ENCODE measurements at places on chromosomes 16 and 17.

DNA sequence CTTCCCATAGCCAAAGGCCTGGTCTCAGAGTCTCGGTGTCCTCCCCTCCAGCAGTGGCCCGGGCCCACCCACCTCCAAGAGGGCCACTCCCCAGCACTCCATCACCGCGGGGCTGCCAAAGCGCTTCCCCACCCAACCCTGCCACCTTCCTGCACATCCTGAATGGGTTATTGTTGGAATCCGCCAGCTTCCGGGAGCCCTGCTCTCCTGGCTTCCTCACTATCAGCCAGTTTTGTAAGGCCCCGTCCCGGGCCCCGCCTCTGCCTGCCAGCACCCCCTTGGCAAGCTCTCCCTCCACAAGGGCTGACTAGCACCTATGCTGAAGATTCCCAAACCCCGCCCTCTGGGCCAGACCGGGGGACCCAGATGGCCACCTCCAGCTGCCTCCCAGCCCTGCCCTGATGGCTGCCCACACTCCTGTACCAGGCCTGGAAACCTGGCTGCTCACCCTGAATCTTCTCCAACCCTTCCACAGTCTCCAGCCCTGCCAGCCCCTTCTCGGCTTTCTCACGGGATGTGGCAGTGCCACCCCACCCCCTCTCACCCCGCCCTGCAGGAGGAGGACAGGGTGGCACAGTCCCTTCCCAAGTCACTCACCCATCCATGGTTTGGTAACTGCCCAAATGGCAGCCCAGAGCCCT is 14.4 kb downstream of the MYBBP1A start:
- peaks cover 38% of the 10 kb centered on the region for H3K4me1 ChIP-seq
- no peak overlapping the region for H3K4me3 ChIP-seq
- no peak overlapping the region for H3K27ac ChIP-seq
- H3K27me3 ChIP-seq: no peaks in the 10 kb centered on the region
- H3K36me3 ChIP-seq: peaks cover 4% of the 10 kb centered on the region

DNA sequence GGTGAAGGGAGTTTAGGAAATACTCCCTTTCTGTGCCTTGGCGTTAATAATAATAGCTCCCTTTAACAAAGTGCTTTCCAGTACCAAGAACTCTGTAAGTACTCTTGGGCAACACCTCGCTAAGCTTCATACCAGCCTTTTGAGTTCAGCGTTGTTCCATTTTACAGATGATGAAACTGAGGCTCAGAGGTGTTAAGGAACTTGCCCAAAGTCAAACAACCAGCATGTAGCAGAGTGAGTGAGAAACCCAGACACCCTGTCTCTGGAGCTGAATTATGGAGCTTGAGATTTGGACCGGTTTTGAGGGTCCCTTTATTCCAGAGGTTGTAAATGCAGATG is 607 bp downstream of the KATNIP start:
- H3K4me1 ChIP-seq: peaks cover 47% of the 10 kb centered on the region
- H3K27me3 ChIP-seq: no peaks in the 10 kb centered on the region
- H3K27ac ChIP-seq: peak overlapping the region; percentile 99
- H3K36me3 ChIP-seq: peaks cover 16% of the 10 kb centered on the region

GRCh38 chr16:73058616-73059409 is 10.9 kb upstream of the ZFHX3 start:
- H3K27me3 ChIP-seq: peaks cover 47% of the 10 kb centered on the region
- peak; percentile 75 for DNase-seq
- peak overlapping the region; percentile 93 for H3K27ac ChIP-seq
- peaks cover 49% of the 10 kb centered on the region for H3K4me1 ChIP-seq
- no peaks in the 10 kb centered on the region for H3K36me3 ChIP-seq

GRCh38 chr16:78292844-78293380 is 193.5 kb downstream of the WWOX start:
- peaks cover 5% of the 10 kb centered on the region for H3K27me3 ChIP-seq
- H3K36me3 ChIP-seq: peaks cover 8% of the 10 kb centered on the region
- H3K4me1 ChIP-seq: peaks cover 94% of the 10 kb centered on the region

GRCh38 chr17:1201132-1201702 is 21.4 kb upstream of the ABR start:
- peaks cover 39% of the 10 kb centered on the region for H3K27me3 ChIP-seq
- H3K4me3 ChIP-seq: no peak overlapping the region
- no peak overlapping the region for H3K27ac ChIP-seq
- peaks cover 41% of the 10 kb centered on the region for H3K4me1 ChIP-seq

DNA sequence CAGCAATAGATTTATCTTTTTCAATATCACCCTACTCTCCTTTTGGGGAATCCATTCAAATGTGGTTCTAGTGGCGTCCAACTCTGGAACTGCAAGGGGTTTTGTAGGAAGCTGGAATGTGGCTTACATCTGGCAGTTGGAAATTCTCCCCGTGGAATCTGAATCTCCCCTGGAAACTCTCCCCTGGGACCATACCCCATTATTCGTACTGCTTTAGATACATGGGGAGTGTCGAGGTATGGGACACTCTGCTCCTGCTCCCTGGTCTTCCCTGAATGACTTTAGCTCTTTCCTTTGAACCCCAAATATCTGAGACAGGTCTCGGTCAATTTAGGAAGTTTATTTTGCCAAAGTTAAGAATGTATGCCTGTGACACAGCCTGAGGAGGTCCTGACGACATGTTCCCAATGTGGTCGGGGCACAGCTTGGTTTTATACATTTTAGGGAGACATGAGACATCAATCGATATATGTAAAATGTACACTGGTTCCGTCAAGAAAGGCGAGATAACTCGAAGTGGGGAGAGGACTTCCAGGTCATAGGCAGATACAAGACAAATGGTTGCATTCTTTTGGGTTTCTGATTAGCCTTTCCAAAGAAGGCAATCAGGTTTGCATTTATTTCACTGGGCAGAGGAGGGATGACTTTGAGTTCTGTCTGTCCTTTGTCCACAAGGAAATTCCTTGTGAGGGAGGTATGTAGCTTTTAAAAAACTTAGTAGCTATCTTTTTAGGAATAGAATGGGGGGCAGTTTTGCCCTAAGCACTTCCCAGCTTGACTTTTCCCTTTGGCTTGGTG is 89.1 kb upstream of the CORO6 start:
- DNase-seq: no peak
- H3K27ac ChIP-seq: peak overlapping the region; percentile 23
- no peaks in the 10 kb centered on the region for H3K36me3 ChIP-seq
- no peak overlapping the region for H3K4me3 ChIP-seq
- peaks cover 27% of the 10 kb centered on the region for H3K4me1 ChIP-seq

DNA sequence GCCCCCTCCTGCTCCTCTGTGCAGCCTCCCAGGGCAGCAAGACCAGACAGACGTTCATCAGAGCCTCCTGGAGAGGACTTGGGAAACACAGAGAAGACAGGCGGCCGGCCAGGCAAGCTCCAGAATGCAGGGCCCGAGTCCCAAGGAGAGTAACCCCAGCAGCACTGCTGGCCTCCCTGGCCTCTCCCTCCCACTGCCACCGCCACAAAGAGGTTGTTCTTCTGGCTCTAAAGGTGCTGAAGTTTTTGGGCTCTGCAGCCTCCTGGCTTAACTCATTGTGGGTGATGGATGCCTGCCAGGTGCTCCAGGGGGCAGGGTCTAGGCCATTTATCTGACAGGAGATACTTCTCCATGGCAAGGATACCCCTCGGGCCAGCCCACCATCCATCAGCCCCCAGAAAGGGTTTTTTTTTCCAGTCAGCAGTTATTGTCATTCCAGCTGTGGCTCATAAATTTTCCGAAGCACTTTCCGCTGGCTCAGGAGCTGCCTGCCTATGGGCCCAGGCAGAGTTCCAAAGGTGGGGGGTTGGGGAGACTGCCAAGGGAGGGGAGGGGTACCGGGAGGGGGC is 32.0 kb upstream of the MRPS23 start:
- H3K4me3 ChIP-seq: no peak overlapping the region
- peak; percentile 56 for DNase-seq
- no peaks in the 10 kb centered on the region for H3K27me3 ChIP-seq

DNA sequence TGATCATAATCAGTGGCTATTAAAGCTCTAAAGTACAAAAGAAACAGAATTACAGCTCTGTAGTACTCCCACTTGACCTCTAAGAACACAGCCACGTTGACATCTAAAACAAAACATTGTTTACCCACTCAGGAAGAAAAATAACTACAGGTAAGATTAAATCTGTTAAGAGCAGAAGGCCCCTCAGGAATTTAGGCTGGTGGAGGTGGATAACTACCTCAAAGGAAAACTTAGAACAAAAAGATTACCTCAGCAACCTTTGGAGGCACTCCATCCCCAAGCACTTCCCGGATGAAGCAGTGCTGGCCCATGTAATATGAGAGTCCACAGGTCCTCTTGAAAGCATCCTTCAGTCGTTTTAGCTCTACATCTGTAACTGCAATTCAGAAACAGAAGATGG is 46.7 kb downstream of the USP32 start:
- no peak for DNase-seq
- no peaks in the 10 kb centered on the region for H3K27me3 ChIP-seq
- H3K4me3 ChIP-seq: no peak overlapping the region
- peaks cover 7% of the 10 kb centered on the region for H3K4me1 ChIP-seq
- peaks cover 50% of the 10 kb centered on the region for H3K36me3 ChIP-seq
- H3K27ac ChIP-seq: no peak overlapping the region

GRCh38 chr17:74340470-74341023 is 14.5 kb downstream of the KIF19 start:
- H3K27me3 ChIP-seq: peaks cover 24% of the 10 kb centered on the region
- H3K36me3 ChIP-seq: no peaks in the 10 kb centered on the region
- DNase-seq: no peak
- peaks cover 5% of the 10 kb centered on the region for H3K4me1 ChIP-seq

DNA sequence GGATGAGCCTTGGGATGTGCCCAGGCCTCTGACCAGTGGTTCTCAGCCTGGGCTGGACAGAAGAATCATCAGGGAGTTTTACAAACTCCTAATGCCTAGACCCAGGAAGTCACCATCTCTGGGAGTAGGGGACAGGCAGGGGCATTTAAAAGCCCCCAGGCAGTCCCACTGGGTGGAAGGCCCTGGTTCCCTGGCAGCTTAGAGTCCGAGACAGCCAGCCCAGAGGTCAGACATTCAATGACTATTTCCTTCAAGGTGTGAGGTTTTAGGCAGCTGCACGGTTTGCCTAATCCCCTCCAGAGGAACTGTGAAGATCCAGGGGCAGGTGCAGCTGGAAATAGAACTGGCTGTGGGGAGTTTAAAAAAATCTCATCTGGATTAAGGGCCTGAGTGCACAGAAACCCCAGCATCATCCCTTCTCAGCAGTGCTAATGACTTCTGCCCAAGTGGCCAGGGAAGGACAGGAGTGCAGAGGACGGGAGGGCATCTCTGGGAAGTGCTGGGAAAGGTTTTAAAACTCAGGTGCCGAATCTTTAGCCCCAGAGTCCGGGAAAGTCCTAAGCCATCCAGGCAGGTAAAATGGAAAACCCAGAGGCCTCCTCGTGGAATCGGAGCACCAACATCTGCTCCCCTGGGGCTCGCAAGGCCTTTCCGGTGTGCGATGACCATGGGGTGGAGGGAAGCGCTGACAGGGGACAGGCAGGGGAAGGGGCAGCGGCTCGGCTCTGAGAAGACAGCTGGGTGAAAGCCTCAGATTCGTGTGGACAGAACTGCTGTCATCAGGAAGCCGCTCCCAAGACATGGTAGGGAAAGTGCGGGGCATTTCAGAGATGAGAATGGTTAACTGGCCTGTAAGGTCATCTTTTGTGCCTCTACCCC is 1.5 kb upstream of the LGALS3BP start:
- no peak overlapping the region for H3K4me3 ChIP-seq
- no peak for DNase-seq
- peak overlapping the region; percentile 25 for H3K27ac ChIP-seq
- no peaks in the 10 kb centered on the region for H3K36me3 ChIP-seq
- H3K27me3 ChIP-seq: peaks cover 2% of the 10 kb centered on the region

DNA sequence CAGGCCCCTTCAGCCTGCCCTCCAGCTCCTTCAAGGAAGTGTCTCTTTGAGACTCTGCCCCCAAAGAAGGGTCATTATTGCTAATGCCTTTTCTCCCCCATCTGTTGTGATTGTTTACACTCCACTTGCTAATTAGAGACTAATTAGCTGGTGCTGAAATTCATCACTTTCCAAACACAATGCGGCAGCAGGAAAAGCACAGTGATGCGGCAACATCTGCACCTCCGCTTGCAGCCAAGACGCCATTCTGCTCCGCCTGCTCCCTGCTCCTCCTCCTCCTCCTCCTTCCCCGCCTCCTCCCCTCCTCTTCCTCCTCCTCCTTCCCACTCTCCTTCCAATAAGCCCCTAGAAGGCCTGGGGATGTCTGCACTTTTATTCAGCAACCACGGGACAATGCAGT is 110.5 kb downstream of the SDK2 start:
- no peak for DNase-seq
- H3K4me1 ChIP-seq: peaks cover 89% of the 10 kb centered on the region
- H3K27me3 ChIP-seq: peaks cover 19% of the 10 kb centered on the region
- H3K4me3 ChIP-seq: peak overlapping the region; percentile 51

- no peak overlapping the region for H3K4me3 ChIP-seq
- H3K4me1 ChIP-seq: no peaks in the 10 kb centered on the region
- no peak overlapping the region for H3K27ac ChIP-seq
- H3K36me3 ChIP-seq: no peaks in the 10 kb centered on the region
- no peak for DNase-seq
- peaks cover 56% of the 10 kb centered on the region for H3K27me3 ChIP-seq
Measured at GRCh38 chr17:46916211-46916610, 6.7 kb upstream of the GOSR2 start.

- H3K4me3 ChIP-seq: peak overlapping the region; percentile 20
- H3K36me3 ChIP-seq: no peaks in the 10 kb centered on the region
- peak overlapping the region; percentile 88 for H3K27ac ChIP-seq
- DNase-seq: no peak
- H3K4me1 ChIP-seq: peaks cover 70% of the 10 kb centered on the region
Measured at GRCh38 chr16:75262104-75262799, 10.8 kb upstream of the BCAR1 start.

GRCh38 chr17:66684261-66684660 is 150.7 kb upstream of the CACNG5 start:
- H3K4me1 ChIP-seq: peaks cover 20% of the 10 kb centered on the region
- H3K4me3 ChIP-seq: no peak overlapping the region
- no peak overlapping the region for H3K27ac ChIP-seq
- H3K27me3 ChIP-seq: peaks cover 3% of the 10 kb centered on the region

DNA sequence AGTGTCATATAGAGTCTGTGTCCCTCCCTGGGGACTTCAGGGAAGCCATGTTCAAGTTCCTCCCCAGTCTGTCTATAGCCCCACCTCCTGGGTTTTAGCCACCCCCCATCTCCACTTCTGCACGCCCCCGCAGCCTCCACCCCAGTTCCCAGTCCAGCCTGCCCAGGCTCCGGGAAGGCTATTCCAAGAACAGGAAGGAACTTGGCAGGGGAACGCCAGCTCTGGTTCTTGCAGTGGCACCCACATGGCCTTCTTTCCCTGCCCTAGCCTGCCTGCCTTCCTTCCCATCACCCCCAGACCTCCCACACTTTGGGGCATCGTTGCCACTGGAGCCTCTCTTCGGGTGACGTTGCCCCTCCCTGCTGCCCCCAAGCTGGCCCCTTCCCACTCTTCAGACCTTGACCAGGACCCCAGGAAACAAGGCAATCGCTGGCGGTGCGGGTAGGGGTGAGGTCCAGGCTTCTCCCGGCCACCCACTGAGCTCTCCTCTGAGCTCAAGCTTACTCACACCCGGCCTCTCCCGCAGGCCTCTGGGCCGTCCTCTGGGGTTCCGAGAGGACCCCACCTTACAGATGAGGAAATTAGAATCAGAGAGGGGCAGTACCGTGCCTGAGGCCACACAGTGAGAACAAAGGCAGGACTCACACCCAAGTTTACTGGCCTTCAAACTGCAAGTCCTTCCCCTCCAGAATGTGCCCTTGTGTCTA is 9.2 kb upstream of the CES4A start:
- H3K4me3 ChIP-seq: no peak overlapping the region
- H3K27ac ChIP-seq: no peak overlapping the region
- no peaks in the 10 kb centered on the region for H3K36me3 ChIP-seq
- no peak for DNase-seq

GRCh38 chr17:68850749-68851510 is 104.3 kb downstream of the ABCA8 start:
- H3K4me3 ChIP-seq: no peak overlapping the region
- peaks cover 5% of the 10 kb centered on the region for H3K4me1 ChIP-seq
- DNase-seq: no peak
- H3K27me3 ChIP-seq: peaks cover 14% of the 10 kb centered on the region

Data from nephron progenitor cell (in vitro differentiated cells).